Forelimb muscle (tissue), 1 donor: ENCODE measurements at places on chromosomes 6 and 20. TPM values are rescaled to one million over a fixed set of nuclear protein-coding genes. Genes with fewer than 3 reads are reported as not detected.

Gene LPA
- not detected for polyA plus RNA-seq

Gene BPIFA3
- polyA plus RNA-seq, result not detected

Gene LRRC73
- 0.16 TPM for polyA plus RNA-seq

Gene TREM1
- 0.14 TPM for polyA plus RNA-seq

Gene C6orf89
- 30.6 TPM for polyA plus RNA-seq

- DNase-seq, result peak; percentile 40
Observed at GRCh38 chr6:146857180-146857979, 258.6 kb downstream of the ADGB start.

GRCh38 chr20:7207186-7207798 lies 439.8 kb downstream of the BMP2 start:
- no peak for DNase-seq

DNA sequence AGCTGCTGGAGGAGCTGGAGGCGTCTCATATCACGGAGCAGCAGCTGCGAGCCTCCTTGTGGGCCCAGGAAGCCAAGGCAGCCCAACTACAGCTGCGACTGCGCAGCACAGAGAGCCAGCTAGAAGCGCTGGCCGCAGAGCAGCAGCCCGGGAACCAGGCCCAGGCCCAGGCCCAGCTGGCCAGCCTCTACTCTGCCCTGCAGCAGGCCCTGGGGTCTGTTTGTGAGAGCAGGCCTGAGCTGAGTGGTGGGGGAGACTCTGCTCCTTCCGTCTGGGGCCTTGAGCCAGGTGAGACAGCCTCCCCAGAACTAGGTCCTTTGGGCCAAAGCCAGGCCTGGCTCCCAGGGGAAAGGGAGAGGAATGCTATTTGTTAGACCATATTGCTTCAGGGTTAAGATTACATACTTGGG lies 31.7 kb downstream of the C20orf173 start:
- DNase-seq, result peak; percentile 83

DNA sequence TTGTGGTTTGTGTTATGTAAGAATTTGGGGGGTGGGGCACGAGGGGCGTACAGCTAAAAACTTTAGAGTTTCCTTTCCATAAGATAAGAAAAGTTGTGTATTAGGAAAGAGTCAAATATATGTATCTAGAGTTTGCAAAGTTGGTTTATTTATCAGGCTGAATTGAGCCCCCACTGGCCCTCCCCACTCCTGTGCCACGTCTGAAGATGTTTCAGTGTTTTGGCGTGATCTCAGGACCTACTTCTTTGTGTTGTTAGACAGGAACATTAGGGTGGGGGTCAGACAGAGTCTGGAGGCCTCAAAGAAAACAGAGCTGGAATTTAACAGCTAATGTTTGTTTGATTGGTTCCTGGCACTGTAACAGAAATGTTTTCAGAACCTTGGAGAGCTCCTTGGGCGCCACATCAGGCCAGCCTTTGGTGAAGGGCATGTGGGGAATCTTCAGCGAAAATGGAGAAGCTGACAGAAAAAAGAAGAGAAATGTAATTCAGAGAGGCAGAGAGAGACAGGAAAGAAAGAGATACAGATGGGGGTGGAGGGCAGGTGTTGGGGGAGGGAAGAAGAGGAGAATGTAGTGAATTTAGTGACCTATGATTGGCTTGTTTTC lies 674 bp downstream of the NRSN1 start:
- DNase-seq, result peak; percentile 36

GRCh38 chr6:70370496-70370895 lies 42.8 kb upstream of the FAM135A start:
- DNase-seq, result no peak

- no peak for DNase-seq
Observed at GRCh38 chr6:2245877-2246863, 765 bp upstream of the GMDS start.

DNA sequence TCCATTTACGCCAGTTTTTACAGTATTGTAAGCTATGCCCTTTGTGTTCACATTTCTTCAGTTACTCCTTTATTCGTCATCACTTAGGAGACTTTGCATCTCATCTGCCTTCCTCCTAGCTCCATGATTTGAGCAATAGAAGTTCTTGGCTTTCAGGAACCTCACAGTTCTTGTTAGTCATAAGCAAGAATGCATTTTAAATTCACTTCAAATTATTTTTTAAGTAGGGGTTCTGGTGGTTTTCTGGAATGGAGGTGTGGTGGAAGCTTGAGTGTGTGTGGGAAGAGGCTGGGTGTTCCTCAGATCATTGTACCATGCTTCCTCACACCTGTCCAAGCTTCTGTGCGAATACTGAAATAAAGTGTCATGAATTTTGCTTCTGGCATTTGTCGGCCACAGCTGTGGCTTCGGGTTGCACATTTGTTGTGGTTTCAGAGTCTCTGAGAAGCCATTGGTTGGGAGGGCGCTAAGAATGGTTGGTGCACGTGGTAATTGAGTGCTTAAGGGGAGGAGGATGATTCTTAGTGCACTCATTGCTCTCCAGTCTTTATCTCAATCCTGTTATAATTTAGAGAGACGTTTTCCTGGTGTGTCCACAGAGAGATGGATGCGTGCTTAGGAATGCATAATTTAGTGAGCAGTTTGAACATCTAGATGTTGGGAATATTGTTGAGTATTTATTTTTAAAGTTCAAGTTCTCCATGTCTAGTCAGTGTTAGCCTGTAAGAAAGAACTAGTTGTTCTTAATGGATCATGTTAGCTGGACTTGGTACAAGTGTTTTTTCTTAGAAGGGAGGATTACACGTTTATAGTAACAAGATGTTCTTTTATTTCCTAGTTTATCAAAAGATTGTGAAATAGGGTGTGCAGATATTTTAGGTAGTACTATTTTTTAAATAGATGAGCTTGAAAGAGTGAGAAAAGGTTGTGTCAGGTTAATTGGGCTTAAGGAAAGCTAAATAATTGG lies 31.9 kb downstream of the FOXO3 start:
- no peak for DNase-seq

- no peak for DNase-seq
Observed at GRCh38 chr20:53622247-53623133, 28.9 kb upstream of the ZNF217 start.

DNA sequence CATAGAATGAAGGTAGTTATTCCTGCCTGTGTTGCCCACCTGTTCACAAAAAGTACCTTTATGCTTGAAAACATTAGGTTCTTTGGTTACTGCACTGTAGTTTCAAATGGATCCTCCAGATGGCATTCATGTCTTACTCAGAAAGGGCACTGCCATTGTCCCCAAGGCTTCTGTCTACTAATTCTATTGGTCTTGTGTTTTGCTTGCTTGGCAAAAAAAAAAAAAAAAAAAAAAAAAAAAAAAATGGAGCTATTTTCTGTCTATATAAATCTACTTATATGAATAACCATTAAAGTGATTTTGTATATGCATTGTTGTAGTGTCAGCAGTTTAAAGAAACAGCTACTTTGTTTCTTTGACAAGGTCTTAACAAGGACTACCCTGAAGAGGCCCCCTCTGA lies 12.7 kb upstream of the EFHC1 start:
- DNase-seq, result no peak

GRCh38 chr6:150720774-150721233 lies 121.1 kb downstream of the PLEKHG1 start:
- DNase-seq, result no peak

- DNase-seq, result no peak
Observed at GRCh38 chr6:136788069-136788902, 4.0 kb downstream of the MAP3K5 start.

DNA sequence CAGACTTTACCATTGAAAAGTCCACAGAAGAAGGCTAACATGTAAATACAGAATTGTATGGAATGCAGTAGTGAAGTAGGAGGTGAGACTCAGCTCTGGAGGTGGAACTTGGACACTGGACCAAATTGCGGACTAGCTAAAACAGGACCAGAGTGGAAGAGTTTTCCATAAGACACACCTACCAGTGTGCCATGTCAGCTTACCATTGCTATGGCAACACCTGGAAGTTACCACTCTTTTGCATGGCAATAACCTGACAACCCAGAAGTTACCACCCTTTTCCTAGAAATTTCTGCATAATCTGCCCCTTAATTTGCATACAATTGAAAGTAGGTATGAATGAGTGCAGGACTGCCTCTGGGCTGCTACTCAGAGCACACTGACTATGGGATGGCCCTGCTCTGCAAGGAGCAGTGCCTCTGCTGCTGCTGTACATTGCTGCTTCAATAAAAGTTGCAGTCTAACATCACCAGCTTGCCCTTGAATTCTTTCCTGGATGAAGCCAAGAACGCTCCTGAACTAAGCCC lies 569.6 kb upstream of the FLRT3 start:
- no peak for DNase-seq

GRCh38 chr20:11522366-11522741 lies 395.3 kb upstream of the BTBD3 start:
- no peak for DNase-seq

DNA sequence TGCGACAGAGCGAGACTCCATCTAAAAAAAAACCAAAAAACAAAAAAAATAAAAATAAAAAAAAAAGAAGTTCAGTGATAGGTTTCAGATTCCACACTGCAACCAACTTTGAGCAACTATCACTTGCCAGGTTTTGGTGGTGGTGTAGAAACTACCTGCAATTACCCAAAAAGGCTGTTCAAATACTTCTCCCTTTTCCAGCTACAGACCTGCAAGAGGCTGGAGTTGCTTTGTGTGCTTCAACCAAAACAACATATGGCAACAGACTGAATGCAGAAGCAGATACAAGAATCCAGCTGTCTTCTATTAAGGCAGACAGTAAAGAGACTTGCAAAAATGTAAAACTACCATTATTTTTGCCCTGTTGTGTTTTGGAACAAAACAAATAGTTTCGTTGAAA lies 9.3 kb upstream of the BCAS1 start:
- DNase-seq, result no peak
